ENCODE measurements at places on chromosomes 11 and 22.
A peak's percentile ranks its signal among the peaks of the same experiment; 100 is the strongest.

DNA sequence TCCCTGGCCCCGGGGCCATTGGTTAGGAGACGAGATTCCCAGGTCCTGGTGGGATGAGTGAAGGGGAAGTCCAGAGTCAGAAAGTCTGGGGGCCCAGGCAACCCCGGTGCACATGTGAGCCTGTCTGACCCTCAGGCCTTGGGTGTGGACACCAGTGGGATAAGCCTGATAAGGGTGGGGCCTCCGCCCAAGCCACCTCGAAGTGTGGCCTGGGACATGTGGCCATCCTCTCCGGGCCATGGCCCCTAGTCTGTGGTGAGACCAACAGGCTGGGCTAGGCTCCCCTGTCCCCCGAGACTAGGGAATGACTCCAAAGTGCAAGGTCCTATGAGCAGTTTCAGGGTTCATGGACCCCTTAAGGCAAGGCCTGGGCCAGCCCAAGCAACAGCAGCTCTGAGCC is 6.3 kb downstream of the CABP7 start:
- DNase-seq, result no peak

- no peak for DNase-seq
Observed at GRCh38 chr11:76119032-76119431, 87.3 kb downstream of the WNT11 start.

DNA sequence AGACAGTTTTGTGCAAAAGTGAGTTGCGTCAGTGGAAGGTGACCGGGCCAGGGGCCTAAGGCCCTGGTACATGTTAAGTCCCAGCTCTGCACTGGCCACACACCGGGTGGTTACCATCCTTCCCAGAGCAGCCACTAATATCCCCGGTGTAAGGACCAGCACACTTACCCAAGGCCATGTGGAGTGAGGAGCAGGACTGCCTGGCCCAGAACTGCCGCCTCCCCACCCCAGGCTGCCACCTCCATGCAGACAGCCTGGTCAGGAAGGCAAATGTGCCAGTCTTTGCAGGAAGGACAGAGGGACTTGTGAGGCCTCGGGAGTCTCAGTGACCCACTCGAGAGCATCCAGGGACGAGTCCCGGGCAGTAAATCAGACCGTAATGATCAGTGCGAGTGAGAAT is 102.9 kb downstream of the MORC2 start:
- DNase-seq, result no peak

GRCh38 chr11:113730887-113731726 is 25.0 kb upstream of the TMPRSS5 start:
- no peak for DNase-seq

- peak; percentile 65 for DNase-seq
Observed at GRCh38 chr22:48528221-48528915, 1299.3 kb downstream of the BRD1 start.

GRCh38 chr11:35539781-35540281 is 14.4 kb upstream of the PAMR1 start:
- DNase-seq, result no peak

DNA sequence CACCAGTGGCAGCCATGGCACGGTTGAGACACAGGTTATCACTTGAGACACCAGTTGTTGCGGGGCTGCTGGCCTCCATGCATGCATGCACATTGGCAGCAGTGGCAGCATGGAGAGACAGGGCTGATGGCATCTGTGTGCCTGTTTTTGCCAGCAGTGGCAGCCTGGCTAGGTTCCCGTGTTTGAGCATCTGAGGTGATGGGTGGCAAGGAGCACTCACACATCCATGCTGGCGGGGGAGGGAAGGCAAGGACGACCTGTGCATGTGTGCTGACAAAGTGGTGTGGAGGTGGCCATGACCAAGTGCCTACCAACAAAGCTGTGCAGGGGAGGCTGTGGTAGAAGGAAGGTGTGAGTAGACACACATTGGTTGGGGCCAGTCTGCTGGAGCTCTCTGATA is 133.5 kb downstream of the CNTN5 start:
- no peak for DNase-seq

DNA sequence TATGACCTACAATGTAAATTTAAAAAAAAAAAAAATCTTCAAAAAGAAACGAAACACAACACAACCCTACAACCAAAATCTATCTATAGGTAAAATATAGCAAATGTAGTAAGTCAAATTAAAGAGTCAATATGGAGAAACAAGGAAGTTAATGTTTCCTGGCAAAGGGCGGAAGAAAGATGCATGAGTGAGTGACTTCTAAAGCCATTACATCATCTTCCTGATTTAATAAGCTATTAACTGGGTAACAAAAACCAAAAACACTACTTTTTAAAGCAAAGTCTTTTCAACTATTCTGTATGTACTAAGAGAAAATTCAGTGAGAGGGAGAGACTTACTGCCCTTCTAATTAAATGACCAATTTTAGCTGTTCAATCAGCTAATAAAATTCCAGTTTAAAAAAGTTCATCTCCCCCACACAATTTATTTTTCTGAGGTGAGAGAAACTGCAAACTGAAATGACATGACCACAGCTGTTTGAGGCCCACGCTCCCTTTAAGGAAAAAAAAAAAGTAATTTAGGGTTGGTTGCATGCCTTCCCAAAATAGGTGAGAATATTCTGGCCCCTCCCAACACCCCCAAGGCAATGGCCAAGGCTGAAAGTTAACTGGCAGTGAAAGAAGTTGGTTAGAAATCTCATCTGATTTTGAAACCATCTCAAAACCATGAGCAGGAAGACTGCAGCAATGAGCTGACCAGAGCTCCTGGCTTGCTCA is 5.9 kb downstream of the SF1 start:
- no peak for DNase-seq

GRCh38 chr11:105183987-105184386 is 44.4 kb upstream of the CARD18 start:
- no peak for DNase-seq

- DNase-seq, result no peak
Observed at GRCh38 chr11:77197626-77198320, 69.7 kb downstream of the MYO7A start.

DNA sequence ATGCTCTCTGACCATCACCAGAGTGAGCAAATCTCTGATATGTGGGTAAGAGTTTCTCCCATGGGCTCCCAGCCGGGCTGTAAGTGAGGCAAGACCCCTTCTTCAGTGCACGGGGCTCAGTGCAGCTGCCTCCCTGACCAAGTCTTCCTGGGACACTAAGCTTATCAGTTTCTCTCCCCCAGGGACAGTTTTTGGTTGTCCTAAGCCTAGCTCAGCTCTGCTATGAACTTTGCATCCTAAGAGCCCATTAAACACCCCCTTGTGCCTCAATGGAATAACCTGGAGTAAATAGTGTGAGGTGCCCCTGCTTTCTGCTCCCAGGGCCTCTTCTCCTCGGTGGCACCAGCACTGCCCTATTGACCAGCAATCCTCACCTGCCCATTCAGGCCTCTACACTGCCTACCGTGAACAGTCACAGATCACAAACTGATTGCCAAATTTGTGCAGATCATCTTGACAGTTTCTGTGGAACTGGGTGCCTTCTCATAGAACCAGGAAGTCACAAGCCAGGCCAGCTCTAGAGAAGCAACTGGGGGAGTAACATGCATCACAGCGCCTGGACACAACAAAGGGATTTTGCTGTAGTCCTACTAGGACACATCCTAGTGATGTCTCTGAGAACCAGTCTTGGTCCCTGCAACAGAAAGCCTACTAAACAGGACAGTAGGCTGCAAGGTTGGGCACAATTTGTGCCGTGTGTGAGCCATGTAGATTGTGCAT is 19.5 kb upstream of the IGLL5 start:
- DNase-seq, result no peak

DNA sequence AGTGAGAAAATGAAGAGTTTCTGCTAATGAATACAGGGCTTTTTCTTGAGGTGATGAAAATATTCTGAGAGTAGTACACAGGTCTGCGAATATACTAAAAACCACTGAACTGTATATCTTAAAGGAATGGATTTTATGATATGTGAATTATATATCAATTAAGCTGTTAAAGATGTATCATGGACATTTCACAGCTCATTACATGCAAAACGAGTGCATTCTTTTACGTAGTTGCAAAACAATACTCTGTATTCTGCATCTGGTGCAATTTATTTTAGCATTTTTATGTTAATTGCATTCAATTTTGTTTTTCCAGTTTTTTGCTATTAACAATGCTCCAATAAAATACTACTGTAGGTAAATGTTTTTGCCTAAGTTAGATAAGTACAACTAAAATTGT is 411.6 kb downstream of the DYNC2H1 start:
- DNase-seq, result no peak

- DNase-seq, result no peak
Observed at GRCh38 chr22:35337932-35338331, 38.2 kb downstream of the TOM1 start.

DNA sequence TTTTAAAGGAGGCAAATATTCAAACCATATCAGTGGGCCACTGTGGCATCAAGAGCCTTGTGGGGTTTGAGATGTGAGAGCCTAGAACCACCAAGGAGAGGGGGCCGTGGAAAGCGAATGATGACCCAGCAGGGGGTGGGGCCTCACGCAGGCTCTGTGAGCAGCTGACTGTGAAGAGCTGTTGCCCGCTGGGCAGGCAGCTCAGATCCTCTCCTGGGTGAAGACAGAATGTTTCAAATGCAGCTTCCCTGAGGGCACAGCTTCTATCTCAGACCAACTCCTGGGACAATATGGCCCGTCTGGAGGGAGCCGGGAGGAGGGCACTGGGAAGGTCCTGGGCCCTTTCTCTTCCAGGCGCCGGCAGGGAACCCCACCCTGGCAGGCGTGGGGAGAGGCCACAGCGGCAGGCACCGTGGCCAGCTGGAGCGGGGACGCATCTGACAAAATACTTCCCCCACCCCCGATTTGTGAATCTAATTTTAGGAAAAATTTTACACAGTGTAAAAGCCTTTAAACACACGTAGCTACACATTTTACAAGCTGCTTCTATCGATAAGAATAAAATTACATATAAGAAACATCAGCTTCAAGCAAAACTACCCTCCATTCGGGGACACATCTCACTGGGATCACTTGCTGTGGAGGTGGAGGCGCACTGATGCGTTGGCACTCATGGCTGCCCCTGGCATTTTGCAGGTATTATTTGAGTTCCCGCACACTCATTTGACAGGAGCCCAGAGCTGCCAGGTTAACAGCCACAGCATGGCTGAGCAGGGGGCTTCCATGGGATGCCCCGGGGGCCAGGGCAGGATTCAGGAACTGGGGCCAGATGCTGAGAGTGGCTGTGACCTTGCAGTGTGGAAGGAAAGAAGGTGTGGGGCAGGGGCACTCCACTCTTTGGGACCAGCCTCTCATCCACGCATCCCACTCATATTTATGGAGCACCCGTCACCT is 40.3 kb downstream of the PARVG start:
- no peak for DNase-seq

GRCh38 chr22:44195189-44195871 is 14.6 kb downstream of the PARVG start:
- DNase-seq, result no peak

DNA sequence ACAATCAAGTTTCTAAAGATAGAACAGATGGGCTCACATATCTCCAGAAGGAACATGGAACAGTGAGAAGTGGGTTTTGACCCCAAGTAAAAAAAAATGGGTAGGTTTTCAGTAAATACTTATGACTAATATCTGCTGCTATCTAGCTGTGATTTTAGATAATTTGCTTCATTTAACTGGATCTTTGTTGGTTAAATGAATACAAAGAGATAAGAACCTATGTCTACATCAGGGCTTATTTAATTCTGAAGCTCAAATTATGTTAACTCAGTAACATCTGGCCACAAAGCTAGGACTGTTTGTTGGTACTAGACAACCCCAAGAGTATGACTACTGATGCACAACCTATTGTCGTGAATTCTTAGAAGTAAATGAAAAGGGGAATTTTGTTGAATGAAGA is 144.4 kb upstream of the SESN3 start:
- no peak for DNase-seq

- DNase-seq, result no peak
Observed at GRCh38 chr11:38968951-38969350, 2370.9 kb upstream of the RAG2 start.

DNA sequence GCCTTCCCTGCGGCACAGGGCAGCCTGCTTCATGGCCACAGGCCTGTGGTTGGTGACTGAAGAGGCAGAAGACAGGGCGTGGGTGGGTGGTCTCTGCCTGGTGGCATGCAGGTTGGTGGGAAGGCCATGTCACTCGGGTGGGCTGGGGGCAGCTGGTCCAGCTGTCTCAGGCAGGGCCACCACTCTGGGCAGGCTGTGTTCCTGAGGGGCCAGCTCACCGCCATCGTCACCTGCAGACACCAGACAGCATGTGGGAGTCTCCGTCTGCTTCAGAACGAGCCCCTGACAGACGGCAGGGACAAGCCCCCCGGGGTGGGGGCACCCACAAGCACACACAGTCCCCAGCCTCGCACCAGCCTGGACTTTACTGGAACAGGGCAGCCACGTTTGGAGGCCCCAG is 750.1 kb downstream of the BRD1 start:
- no peak for DNase-seq

DNA sequence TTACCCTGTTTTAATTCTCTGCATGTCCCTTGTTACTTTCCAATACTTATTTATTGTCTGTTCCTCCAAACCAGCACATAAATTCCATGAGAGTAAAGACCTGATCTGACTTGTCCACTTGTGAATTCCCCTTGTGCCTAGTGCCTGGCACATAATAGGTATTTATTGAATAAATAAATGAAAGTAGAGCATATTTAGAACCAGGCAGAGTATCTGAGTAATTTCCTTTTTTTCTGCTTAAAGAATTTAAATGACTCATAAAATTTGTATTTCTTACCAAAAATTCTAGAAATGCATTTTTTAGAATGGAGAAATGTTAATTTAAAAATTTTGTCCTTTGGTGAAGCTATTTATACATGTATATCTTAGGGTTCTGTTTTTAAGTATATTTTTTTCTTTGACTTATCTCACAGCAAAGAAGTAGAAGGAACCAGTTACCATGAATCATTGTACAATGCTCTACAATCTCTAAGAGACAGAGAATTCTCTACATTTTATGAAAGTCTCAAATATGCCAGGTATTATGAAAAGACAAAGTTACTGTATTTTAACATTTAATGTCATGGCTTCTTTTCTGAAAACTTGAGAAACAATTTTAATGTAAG is 96.8 kb downstream of the ATM start:
- DNase-seq, result no peak

- peak; percentile 49 for DNase-seq
Observed at GRCh38 chr11:44943118-44943517, 7.6 kb downstream of the TP53I11 start.

- no peak for DNase-seq
Observed at GRCh38 chr11:133350045-133350444, 182.3 kb downstream of the OPCML start.

DNA sequence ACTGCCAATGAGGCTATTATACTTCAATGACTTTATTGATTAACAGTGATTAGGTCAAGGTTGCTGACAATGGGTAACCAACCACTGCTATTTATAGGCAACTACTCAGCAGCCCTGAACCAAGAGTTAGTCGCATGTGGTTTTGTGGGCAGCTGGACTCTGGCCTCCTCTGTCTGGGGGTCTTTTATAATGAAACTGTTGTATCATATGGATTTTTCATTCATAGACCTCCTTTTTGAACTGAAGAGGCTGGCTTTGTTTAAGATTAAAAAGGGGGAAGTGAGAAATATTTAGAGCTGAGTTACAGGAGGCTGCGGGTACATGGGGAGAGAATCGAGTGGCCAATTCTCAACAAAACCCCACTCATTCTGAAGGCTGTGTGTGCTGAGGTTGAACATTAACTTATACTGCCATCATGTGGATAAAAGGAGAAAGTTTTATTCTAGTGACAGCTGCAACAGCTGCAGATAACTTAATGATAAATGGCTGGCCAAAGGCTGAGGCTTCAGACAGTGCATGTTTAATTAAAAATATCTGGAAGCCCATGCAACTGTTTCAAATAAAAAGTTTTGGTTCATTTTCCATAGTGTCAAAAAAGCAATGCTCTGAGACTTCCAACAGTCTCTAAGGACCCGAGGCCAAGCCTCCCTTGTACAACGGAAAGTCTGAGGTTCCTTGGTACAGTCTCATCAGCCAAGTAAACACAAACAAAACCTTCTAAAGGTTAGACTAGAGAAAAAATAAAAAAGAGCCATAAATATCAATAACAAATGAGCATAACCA is 682.6 kb downstream of the KCNA4 start:
- DNase-seq, result no peak
